ENCODE measurements at places on chromosomes 3 and 15. TPM values are rescaled to one million over a fixed set of nuclear protein-coding genes. Genes with fewer than 3 reads are reported as not detected.

The RAD54L2 gene
- 32.3 TPM for total RNA-seq

The ST6GAL1 gene
- total RNA-seq: 82.5 TPM

GRCh38 chr15:59124261-59124660, 19.3 kb downstream of the CCNB2 start:
- H3K27me3 ChIP-seq: no peaks in the 10 kb centered on the region
- DNase-seq: no peak
- H3K36me3 ChIP-seq: peaks cover 87% of the 10 kb centered on the region
- H3K4me3 ChIP-seq: no peak overlapping the region

DNA sequence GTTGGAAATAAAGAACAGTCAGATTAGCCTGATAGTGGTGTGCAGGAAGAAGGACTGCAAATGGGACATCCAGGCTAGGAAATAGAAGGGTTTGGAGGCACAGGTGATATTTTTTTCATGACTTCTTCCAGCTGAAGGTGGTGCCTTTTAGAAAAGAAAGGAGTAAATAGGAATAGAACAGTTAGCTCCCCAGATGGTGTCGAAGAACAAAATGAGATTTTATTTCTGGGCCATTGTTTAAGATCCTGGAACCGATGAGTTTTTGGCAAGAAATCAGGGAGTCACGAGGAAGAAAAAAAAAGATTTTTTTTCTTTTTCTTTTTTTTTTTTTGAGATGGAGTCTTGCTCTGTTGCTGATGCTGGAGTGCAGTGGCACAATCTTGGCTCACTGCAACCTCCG, 9.8 kb upstream of the NCK1 start:
- H3K27me3 ChIP-seq: no peaks in the 10 kb centered on the region
- peaks cover 12% of the 10 kb centered on the region for H3K36me3 ChIP-seq
- no peak overlapping the region for H3K27ac ChIP-seq
- DNase-seq: no peak
- peaks cover 21% of the 10 kb centered on the region for H3K4me1 ChIP-seq
- H3K4me3 ChIP-seq: no peak overlapping the region

DNA sequence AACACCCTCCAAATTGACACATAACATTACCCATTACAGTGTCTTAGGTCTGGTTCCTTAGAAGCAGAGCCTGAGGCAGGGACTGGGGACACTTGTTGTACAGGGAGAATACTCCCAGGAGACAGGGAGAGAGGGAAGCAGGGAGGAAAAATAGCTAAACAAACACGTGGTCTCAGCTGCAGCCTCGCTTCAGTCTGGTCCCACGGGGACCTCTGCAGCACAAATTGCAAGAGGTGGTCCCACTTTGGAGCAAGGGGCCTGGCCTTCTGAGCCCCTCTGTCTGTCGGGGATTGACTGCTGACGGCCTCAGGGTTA, 25.0 kb upstream of the PLA2G4D start:
- no peak overlapping the region for H3K4me3 ChIP-seq
- H3K27ac ChIP-seq: no peak overlapping the region
- no peak for DNase-seq
- peaks cover 9% of the 10 kb centered on the region for H3K36me3 ChIP-seq

DNA sequence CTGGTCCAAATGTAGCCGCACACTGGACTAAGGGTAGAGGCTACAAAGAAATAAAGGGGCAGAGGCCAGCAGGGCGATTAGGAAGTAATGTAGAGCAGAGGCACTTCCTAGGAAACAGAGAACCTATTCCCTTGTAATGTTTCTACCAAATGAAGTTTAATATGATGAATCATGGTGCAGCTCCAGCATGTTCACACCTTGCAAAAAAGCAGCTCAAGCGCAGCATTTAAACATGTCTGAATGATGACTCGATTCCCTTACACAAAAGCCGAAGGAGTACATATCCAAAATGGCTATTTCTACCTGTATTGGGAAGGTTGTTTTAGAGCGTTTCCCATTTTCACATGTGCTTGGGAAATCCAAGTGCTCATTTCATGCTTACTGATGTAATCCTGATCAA, 204.8 kb downstream of the MECOM start:
- H3K4me3 ChIP-seq: no peak overlapping the region
- no peaks in the 10 kb centered on the region for H3K27me3 ChIP-seq
- peaks cover 8% of the 10 kb centered on the region for H3K4me1 ChIP-seq
- DNase-seq: no peak

GRCh38 chr3:179186426-179186825, 38.3 kb downstream of the PIK3CA start:
- H3K27ac ChIP-seq: no peak overlapping the region
- H3K4me3 ChIP-seq: no peak overlapping the region
- no peaks in the 10 kb centered on the region for H3K27me3 ChIP-seq
- peaks cover 44% of the 10 kb centered on the region for H3K4me1 ChIP-seq

DNA sequence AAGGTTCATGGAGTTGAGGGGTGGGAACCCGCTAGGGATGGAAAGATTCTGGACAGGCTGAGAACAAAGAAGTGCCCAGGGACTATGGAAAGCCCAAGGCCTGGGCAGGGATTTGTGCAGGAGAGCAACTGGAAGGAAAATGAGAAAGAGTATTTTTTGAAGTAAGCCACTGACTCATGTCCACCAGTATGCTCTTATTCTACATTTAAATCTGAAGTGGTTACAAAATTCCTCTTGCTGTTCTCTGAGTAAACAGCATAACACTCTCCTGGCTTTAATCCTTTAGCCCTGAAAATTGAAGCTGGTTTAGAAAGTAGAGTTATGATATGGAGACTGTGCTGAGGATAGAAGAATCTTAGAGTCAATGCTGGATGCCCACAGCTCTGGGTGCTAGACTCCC, 165.2 kb downstream of the ISL2 start:
- peaks cover 4% of the 10 kb centered on the region for H3K4me1 ChIP-seq
- no peak for DNase-seq
- H3K36me3 ChIP-seq: no peaks in the 10 kb centered on the region
- no peaks in the 10 kb centered on the region for H3K27me3 ChIP-seq

Data from WTC11 (cell line).